ENCODE measurements at places on chromosomes 2 and 18. TPM values are rescaled to one million over a fixed set of nuclear protein-coding genes. Genes with fewer than 3 reads are reported as not detected.

CHRNA1 gene
- total RNA-seq = 2.5 TPM

DNA sequence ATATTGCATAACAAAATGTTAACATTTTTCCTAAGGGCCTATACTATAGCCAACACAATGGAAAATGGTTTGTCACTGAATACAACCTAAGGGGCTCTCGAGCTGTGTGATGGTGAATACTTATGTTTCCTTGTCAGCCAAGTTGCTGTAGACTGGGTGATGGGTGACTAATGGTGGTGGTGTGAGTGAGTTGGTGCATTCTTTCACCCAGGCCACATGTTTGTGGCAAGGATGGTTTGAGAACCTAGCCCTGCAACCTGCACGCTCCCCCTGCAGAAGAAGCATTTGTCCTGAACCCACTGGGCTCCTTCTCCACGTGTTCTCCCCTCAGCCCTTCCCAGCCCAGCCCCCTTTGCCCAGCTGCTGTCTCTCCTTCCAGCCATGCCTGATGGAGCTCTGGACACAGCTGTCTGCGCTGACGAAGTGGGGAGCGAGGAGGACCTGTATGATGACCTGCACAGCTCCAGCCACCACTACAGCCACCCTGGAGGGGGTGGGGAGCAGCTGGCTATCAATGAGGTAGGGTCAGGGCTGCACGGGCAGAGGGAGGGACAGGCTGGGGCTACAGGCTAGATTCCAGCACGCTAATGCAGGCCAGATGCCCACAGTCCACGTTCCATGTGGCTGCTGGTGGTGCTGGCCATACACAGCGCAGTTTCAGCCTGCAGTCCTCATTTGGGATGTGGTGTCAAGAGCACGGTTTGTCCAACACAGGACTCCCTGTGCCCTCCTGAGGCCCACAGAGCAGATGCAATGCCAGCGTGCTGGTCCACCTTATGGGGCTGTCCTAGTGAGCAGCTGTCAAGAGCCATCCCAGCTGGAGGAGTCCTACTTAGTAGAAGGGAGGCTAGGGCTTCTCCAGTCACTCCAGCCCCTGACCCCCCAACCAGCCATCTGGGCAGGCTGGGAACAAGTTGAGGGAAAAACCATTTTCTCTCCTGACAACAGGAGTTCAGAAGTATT lies 65.4 kb downstream of the FAM168B start:
- DNase-seq = no peak

GRCh38 chr18:7812431-7813063 lies 245.4 kb downstream of the PTPRM start:
- no peak for DNase-seq

GRCh38 chr18:47343291-47343690 lies 91.8 kb upstream of the SKOR2 start:
- no peak for DNase-seq

GRCh38 chr2:17313261-17313660 lies 205.0 kb downstream of the RAD51AP2 start:
- DNase-seq = no peak

- DNase-seq = no peak
Measured at GRCh38 chr2:69734035-69734611, 7.8 kb upstream of the ANXA4 start.

All from hepatocyte (in vitro differentiated cells).